ENCODE measurements at places on chromosomes 16 and 17.

GRCh38 chr17:3879591-3880417 is 13.0 kb downstream of the CAMKK1 start:
- DNase-seq = no peak

DNA sequence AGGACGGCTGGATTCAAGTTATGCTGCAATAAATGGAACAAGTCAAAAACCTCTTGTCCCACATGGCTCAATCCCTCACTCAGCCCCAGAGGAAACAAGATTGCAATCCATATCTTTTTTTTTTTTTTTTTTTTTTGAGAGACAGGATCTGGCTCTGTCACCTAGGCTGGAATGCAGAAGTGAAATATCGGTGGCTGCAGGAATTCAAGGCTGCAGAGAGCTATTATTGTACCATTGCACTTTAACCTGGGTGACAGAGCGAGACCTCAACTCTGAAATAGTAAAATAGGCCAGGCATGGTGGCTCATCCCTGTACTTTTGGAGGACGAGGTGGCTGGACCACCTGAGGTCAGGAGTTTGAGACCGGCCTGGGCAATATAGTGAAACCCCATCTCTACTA is 2.7 kb upstream of the PDE6G start:
- no peak for DNase-seq

GRCh38 chr16:75195811-75196790 is 10.9 kb downstream of the CTRB2 start:
- no peak for DNase-seq

DNA sequence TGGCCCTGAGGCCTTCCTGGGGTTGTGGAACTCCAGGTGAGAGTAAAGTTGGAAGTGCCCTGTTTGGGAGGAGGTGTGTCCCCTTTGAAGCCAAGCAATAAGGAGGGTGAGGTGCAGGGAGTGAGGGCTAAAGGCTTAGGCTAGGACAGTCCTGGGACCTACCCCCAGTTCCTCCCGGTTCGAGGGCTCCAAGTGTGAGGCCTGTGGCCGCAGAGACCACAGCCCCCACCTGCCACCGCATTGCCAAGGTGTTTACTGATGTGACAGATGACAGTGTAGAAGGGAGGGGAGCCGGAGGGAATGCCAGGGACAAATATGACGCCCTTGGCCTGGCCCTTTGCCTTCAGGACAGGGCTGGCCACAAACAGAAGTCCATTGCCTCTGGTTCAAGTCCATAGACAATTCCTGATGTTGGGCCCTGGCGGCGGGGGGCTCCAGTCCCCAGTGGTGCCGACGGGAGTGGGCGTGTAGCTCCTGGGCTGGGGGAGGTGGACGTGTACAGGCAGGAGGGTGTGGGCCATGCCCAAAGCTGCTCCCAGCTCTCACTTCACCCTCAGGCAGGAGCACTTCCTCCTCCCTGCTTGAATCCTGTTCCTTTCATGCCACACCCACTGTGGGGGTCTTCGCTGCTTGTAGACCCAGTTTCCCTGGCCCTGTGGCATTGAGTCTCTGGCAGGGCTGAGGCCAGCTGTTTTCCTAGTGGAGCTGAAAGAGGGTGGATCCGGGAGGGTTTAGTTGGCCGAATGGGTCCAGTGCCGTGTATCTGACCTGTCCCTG is 3.2 kb downstream of the ADORA2B start:
- DNase-seq = no peak

DNA sequence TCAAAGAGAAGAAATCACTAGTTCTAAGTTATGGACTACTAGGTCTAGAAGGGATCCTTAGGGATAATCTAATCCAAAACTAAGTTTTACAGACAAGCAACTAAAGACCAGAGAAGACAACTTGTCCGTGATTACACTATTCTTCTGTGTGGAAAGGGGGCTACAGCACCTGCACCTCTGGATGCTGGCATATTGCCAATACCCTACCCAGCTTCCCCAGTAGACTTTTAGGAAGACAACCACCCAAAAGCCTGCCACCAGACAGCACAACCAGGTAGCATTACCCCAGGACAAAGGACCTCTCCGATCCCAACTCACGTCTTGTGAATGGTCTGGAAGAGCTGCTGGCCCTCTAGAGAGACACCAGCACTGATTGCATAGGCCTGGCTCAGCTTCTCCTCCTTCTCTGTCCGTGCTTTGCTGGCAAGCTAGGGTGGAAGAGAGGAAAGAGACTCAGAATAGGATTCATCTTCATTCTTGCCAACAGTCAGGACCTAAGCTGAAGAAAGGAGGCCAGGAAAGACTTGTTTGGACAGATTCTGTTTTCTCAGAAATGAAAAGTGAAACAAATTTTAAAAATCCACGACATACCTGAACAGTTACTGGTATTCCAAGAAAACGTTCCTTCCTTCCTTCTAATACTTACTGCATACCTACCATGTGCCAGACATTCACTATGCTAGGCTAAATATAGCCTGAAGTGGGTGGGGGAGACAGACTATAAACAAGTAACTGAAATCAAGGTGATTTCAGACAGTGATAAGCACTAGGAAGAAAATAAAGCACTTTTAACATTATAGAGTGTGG is 25.3 kb upstream of the TMEM101 start:
- DNase-seq = no peak

- no peak for DNase-seq
Observed at GRCh38 chr16:52537516-52537915, 9.4 kb downstream of the TOX3 start.

DNA sequence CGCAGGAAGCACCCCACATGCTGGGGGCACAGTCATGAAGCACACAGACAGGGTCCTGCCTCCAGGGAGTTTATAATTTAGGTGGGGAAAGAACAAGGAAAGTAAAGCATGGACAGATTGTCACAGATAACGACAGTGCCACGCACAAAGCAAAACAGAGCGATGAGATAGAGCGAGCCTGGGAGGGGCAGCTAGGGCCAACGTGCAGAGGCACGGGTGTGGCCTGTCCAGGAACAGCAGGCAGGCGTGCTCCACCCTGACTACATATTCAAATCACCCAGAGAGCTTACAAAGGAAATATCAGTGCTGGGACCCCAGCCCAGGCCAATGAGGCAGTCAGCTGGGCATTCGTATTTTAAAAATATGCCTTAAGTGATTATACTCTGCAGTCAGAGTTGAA is 16.8 kb downstream of the LGALS9 start:
- no peak for DNase-seq

- DNase-seq = no peak
Observed at GRCh38 chr17:41654678-41655607, 30.6 kb upstream of the KRT17 start.

DNA sequence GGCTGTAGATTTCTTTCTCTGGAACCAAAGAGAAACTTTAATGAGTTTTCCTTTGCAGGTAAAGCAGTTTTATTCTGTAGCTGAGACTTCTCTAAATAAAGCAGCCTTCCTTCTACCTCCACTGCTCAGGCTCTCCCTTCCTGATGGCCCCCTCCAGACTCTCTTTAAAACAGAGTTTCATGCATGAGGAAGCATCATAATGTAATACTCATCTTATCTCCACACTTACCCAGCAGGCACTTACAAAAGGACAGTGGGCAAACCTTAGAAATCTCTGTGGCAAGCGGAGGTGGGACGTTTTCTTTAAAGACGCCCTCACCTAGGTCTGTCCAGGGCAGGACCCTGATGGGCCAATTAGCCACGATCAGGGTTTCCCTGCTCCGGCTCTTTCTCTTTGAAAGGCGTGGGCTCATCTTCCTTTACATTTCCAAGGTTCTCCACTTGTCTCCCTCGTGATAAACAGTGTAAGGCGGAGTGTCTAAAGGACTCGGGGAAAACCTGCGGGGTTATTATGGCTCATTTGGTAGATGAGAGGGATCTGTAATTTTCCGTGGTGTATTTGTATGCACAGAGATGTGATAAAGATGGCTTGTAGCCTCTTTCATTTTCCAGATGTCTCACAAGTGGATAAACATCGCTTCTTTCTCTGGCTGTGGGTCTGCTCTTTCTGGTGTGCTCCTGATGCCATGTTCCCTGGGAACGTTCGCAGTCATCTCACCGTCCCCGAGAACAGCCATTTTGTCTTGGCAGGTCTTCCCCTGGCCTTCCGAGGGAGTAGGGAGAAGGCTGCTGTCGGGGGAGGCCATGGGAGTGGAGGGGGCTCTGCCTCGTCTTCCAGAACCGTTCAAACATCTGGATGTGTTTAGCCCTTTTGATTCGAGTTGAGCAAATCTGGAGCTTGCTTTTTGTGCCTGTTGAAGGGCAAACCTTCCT is 239.0 kb downstream of the CCDC182 start:
- DNase-seq = no peak

GRCh38 chr17:71535321-71535720 is 585.5 kb upstream of the SOX9 start:
- DNase-seq = no peak

- no peak for DNase-seq
Observed at GRCh38 chr16:19411298-19411697, 6.4 kb upstream of the TMC5 start.

GRCh38 chr16:66113223-66113622 is 253.3 kb upstream of the CDH5 start:
- DNase-seq = no peak

- DNase-seq = no peak
Observed at GRCh38 chr17:31715446-31715845, 143.6 kb downstream of the COPRS start.

- no peak for DNase-seq
Observed at GRCh38 chr17:72370819-72371218, 250.0 kb downstream of the SOX9 start.

All from psoas muscle (tissue), 8 donors.